Upper lobe of right lung (tissue), 1 donor: ENCODE measurements at places on chromosomes 7 and 10. TPM values are rescaled to one million over a fixed set of nuclear protein-coding genes. Genes with fewer than 3 reads are reported as not detected.

DNA sequence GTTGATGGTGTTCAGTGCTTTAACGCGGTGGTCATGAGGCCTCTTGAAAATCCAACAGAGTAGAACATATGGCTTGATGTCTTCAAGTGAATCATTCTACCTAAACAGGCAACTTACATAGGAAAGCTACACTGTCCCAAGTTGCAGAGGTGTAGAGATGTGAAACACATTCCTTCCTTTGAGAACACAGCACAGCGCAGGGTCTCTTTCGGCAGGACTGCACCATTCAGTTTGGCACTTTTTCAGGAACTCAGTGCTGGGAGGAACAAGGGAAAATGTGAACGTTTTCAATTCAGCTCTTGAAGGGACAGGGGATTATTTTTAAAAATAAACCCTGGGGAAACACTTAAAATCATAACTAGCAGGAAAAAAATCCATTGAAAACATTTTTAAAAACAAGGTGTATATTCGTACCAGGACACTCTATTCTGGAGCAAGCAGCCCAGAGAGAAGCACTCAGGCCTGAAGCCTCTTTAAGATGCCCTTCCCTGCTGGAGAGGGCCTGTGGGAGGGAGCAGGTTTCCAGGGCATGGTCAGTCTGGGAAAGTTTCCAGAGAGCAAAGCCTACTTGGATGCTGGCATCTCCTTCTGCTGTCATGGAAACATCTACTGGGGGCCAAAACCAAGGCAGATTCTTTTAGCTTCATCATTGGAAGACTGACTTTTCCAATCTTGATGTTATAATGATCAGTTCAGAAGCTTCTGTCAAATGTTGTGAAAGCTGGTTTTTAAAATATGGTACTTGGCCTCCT is 60.4 kb upstream of the NPVF start:
- no peak overlapping the region for H3K4me3 ChIP-seq
- no peaks in the 10 kb centered on the region for H3K27me3 ChIP-seq
- no peak for DNase-seq
- H3K36me3 ChIP-seq = no peaks in the 10 kb centered on the region
- no peaks in the 10 kb centered on the region for H3K4me1 ChIP-seq

EBLN1 gene
- total RNA-seq = not detected

KIF20B gene
- 5.1 TPM for total RNA-seq

GRCh38 chr7:17355050-17355449 is 56.6 kb downstream of the AHR start:
- no peaks in the 10 kb centered on the region for H3K27me3 ChIP-seq
- no peak overlapping the region for H3K27ac ChIP-seq
- H3K36me3 ChIP-seq = no peaks in the 10 kb centered on the region

DNA sequence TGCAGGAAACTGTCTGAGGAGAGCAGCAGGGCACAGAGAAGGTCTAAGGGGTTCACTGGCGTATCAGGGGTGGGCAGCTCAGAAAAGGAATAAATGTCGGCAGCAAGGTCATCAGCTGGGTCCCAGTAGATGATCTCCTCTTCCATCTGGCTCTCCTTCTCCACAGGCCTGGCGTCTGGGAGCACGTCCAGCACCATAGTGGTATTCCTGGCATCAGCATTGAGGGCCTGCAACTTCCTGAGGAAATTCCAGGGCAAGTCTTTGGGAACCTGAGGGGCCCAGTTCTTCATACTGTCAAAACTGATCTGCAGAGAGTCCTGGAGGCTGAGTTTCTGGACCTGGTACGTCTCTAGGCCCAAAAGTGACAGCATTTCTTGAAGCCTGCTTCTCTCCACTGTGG is 9.6 kb upstream of the MRPS24 start:
- H3K4me1 ChIP-seq = no peaks in the 10 kb centered on the region
- H3K4me3 ChIP-seq = no peak overlapping the region

GRCh38 chr10:111126077-111126476 is 49.2 kb downstream of the ADRA2A start:
- DNase-seq = no peak
- H3K27ac ChIP-seq = no peak overlapping the region
- no peak overlapping the region for H3K4me3 ChIP-seq
- no peaks in the 10 kb centered on the region for H3K27me3 ChIP-seq
- H3K4me1 ChIP-seq = no peaks in the 10 kb centered on the region

LYZL1 gene
- not detected for total RNA-seq

DNA sequence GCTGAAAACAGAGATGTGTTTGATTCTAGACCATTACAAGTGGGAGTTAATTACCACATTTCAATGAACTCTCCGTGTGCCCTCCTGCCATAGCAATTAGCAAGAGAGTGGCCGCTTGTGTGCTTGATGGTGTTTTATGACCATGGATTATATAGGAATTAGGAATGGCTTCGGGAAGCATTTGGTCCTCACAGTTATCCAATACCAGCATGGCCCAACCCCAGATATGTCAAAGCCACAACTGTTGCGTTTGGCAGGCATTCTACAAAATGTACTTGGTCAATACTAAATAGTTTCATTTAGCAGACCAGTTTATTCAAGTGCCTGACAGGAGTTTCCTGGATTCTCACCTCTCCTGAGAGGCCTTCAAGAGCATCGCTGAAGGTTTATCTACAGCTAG is 509.0 kb upstream of the GALNT17 start:
- no peak overlapping the region for H3K4me3 ChIP-seq
- no peaks in the 10 kb centered on the region for H3K4me1 ChIP-seq
- no peak for DNase-seq
- H3K27ac ChIP-seq = no peak overlapping the region

ZNF775 gene
- total RNA-seq = 4.4 TPM

GRCh38 chr10:108852211-108852610 is 1071.1 kb downstream of the XPNPEP1 start:
- H3K4me3 ChIP-seq = no peak overlapping the region
- H3K27me3 ChIP-seq = no peaks in the 10 kb centered on the region
- no peak for DNase-seq
- H3K4me1 ChIP-seq = no peaks in the 10 kb centered on the region

- H3K4me3 ChIP-seq = no peak overlapping the region
- no peaks in the 10 kb centered on the region for H3K36me3 ChIP-seq
- no peak for DNase-seq
- no peak overlapping the region for H3K27ac ChIP-seq
Measured at GRCh38 chr7:143913945-143914615, 12.1 kb upstream of the TCAF1 start.

SPDYE11 gene
- not detected for total RNA-seq

DNA sequence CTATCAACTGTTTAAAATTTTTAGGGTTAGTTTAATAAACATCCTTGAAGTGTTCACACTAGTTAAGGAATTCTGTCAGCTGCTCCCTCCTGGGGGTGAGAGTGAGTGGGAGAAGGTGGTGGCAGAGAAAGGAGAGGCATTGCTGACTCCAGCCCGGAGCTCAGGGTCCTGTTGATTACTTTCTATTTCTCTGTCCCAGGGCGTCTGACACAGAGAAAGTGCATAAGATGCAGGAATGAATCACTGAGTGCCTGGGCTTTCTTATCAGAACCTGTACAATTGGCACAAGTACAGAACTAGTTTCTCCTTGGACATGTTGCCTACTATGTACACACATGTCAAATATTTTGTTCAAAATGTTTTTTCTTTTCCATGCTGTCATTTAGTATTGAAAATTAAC is 410.8 kb upstream of the COBL start:
- H3K4me3 ChIP-seq = no peak overlapping the region
- no peaks in the 10 kb centered on the region for H3K36me3 ChIP-seq
- no peaks in the 10 kb centered on the region for H3K27me3 ChIP-seq
- H3K27ac ChIP-seq = no peak overlapping the region
- no peaks in the 10 kb centered on the region for H3K4me1 ChIP-seq

DNA sequence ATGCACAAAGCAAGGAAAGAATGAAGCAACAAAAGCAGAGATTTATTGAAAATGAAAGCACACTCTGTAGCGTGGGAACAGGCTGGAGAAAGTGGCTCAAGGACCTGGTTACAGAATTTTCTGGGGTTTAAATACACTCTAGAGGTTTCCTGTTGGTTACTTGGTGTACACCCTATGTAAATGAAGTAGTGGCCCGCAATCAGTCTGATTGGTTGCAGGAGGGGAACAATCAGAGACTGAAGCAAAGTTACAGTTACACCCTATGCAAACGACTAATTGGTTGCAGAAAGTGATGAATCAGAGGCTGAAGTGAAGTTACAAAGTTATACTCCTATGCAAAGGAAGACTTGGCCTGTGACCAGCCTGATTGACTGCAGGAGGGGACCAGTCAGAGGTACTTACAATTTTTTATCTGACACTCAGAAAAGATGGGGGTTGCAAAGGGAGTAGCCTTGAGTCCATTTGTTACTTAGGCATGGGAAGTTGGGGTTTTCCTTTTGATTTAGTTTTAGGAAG is 3.6 kb upstream of the MTPN start:
- no peaks in the 10 kb centered on the region for H3K27me3 ChIP-seq
- H3K4me3 ChIP-seq = peak overlapping the region; percentile 19
- DNase-seq = no peak
- peaks cover 25% of the 10 kb centered on the region for H3K4me1 ChIP-seq
